Gastroesophageal sphincter (tissue), 4 donors: ENCODE measurements at places on chromosomes 1 and 21. TPM values are rescaled to one million over a fixed set of nuclear protein-coding genes. Genes with fewer than 3 reads are reported as not detected.

Gene DYNLT5
- total RNA-seq: 3.9 TPM

Gene OR2L2
- not detected for total RNA-seq

Gene CCDC30
- 2.3 TPM for total RNA-seq

Gene PTGER3
- 20.7 TPM for total RNA-seq

Gene ALDH4A1
- total RNA-seq: 23.5 TPM

Gene CLCA4
- total RNA-seq: 20.3 TPM

Gene OR11L1
- total RNA-seq: not detected

Gene C4BPA
- total RNA-seq: not detected

Gene LCE3D
- total RNA-seq: not detected

Gene CHIA
- total RNA-seq: not detected

Gene A3GALT2
- total RNA-seq: not detected

Gene PDPN
- 20.1 TPM for total RNA-seq

Gene CR1L
- total RNA-seq: not detected

Gene SYTL1
- total RNA-seq: 0.89 TPM

Gene CD2
- total RNA-seq: 1.8 TPM
